ENCODE measurements at places on chromosomes 12 and 14.

DNA sequence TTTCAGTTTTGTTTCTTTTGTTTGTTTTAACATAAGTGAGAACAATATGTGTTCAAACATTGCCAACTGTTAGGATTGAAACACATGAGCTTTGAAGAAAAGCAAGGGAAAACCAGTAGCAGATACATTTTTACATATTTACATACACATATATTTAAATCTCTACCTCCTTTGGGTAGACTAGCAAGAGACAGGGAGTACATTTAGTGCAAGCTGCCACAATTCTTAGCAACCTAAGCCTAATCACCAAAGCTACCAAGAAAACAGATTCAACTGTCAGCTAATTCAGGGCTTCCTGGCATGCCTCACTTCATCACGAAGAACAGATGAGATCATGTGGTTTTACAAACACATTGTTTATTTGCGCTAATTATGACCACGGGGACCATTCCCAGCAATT is 143.1 kb downstream of the PRIMA1 start:
- DNase-seq, result no peak

GRCh38 chr12:46303039-46303666 is 34.3 kb upstream of the SLC38A1 start:
- DNase-seq, result peak; percentile 8

- peak; percentile 8 for DNase-seq
Observed at GRCh38 chr12:109818905-109819500, 14.2 kb downstream of the TRPV4 start.

DNA sequence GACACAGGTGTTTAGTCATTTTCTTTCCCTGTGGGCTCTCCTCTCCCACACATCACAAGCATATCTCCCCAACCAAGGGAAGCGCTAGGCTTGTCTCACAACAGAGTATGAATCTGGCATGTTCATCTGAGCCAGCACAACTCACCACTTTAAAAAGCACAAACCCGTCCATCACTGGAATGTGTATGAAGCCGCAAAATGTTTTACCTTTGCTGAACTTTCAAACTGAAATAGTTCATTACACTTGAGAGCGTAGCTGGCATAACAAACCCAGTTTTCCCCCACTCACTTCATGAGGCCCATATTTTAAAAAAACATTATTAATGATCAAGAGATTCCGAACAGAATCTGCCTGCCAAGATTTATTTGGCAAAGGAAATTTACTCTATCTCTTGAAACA is 15.8 kb downstream of the NID2 start:
- DNase-seq, result peak; percentile 89

DNA sequence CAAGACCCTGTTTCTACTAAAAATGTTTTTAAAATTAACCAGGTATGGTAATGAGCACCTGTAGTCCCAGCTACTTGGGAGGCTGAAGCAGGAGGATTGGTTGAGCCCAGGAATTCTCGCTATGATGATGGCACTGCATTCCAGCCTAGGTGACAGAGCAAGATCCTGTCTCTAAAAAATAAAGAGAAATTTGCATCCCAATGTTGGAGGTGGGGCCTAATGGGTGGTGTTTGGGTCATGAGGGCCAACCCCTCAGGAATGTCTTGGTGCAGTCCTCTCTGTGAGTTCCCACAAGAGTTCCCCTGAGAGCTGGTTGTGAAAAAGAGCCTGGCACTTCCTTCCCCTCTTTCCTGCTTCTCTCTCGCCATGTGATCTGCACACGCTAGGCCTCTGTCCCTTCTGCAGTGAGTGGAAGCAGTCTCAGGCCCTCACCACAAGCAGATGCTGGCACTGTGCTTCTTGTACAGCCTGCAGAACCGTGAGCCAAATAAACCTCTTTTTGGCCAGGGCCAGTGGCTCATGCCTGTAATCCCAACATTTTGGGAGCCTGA is 11.3 kb downstream of the ACOT6 start:
- no peak for DNase-seq

- DNase-seq, result no peak
Observed at GRCh38 chr14:36221112-36221511, 44.6 kb upstream of the PTCSC3 start.

- DNase-seq, result peak; percentile 86
Observed at GRCh38 chr12:100959481-100959880, 164.9 kb downstream of the ANO4 start.

DNA sequence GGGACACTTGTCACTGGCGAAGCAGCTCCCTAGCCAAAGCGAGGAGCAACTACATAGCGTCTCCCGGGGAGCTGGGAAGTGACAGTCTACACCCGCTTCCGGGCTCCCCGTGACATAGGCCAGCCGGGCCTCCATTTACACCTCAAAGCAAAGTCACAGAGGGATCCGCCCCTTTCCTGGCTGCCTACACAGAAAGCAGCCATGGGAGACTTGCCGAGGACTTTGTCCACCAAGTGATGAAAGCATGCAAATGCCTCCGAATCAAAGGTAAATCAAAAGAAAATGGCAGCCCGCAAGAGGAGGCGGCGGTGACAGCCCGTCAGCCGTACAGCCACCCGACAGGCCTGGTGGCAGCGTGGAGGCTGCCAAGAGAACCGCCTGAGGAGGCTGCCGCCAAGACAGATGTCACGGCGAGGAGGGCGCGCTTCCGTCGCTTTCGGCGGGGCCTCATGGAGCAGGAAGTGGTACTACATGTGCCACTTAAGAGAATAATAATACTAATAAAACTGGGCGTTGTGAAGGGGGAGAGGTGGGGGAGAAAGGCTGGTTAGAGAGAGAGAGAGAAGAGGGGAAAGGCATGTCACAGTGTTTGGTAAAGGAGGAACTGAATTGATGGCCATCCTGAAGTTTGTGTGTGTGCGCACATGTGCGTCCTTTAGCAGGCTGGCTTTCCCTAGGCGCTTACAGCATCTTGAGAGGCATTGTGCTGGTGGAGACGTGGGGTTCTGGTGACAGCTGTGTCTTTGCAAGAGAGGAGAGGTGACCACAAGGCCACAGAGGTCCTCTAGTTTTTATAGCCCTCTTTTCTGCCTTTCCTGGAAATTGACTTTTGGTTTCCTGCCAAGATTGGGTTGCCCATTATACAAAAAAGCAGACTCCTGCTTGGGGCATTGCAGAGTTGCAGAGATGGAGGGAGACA is 661.7 kb downstream of the VRK1 start:
- no peak for DNase-seq

DNA sequence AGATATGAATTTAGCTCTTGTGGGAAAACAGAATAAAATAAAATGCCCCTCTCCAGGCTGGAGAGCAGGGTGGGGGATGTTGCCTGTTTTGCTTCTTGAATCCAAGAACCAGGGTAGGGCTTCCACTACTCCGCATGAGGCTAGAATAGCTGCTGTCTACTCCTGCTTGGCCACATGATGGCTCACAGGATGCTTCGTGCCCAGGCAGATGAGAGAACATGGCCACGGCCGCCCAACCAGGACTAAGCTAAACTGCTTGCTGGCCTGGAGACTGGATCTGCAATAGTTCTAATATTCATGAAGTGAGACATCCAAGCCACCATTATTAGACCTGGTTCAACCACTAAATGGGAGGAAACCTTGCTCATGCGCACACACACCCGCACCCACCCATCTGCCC is 122.2 kb upstream of the METAP2 start:
- no peak for DNase-seq

GRCh38 chr12:56781726-56782125 is 18.6 kb downstream of the HSD17B6 start:
- DNase-seq, result no peak

DNA sequence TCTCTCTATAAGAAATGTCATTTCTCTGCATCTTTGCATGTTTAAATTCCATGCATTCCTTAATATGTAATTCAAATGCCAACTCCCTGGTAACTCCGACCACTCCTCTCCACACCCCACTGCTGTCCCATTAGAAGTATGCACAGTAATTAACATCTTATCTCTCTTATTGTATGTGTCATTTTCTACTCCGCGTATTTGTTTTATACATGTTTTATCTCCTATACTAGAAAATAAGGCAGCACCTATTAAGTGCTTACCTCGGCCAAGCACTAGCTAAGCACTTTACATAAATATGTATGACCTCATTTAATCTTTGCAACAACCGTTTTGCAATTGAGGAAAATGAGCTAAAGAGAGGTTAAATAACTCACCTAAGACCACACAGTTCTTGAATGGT is 469.8 kb downstream of the BCAT1 start:
- peak; percentile 35 for DNase-seq
